ENCODE measurements at places on chromosomes 6 and 20.

- no peaks in the 10 kb centered on the region for H3K36me3 ChIP-seq
- peaks cover 59% of the 10 kb centered on the region for H3K27me3 ChIP-seq
- H3K4me1 ChIP-seq: peaks cover 38% of the 10 kb centered on the region
- H3K27ac ChIP-seq: peak overlapping the region; percentile 66
- peak; percentile 59 for DNase-seq
- no peak overlapping the region for H3K4me3 ChIP-seq
These were observed 39.0 kb upstream of the SLCO4A1 start for GRCh38 chr20:62603021-62603906.

- H3K27ac ChIP-seq: no peak overlapping the region
- peak overlapping the region; percentile 60 for H3K4me3 ChIP-seq
- H3K4me1 ChIP-seq: peaks cover 30% of the 10 kb centered on the region
- DNase-seq: no peak
These were observed 671 bp downstream of the E2F1 start for GRCh38 chr20:33685328-33686099.

GRCh38 chr6:167824591-167825331, 1.9 kb upstream of the AFDN start:
- no peaks in the 10 kb centered on the region for H3K36me3 ChIP-seq
- peaks cover 41% of the 10 kb centered on the region for H3K4me1 ChIP-seq
- no peak for DNase-seq
- peak overlapping the region; percentile 83 for H3K27ac ChIP-seq
- H3K4me3 ChIP-seq: peak overlapping the region; percentile 87
- no peaks in the 10 kb centered on the region for H3K27me3 ChIP-seq

DNA sequence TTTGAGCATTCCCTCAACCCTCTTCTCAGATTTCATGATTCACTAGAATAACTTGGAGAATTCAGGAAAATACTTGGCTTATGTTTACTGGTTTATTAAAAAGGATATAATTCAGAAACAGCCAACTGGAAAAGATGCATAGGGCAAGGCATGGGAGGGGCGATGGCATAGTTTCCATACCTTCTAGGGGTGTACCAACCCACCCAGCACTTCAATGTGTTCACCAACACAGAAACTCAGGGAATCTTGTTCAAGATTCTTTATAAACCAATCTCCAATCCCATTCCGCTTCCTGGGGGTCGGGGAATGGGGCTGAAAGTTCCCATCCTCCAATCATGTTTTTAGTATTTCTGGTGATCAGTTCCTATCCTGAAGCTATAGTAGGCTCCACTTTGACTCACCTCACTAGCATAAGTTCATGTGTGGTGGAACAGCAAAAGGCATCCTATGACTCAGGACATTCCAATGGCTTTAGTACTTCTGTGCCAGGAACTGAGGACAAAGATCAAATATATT, 164.4 kb downstream of the SIM1 start:
- H3K27me3 ChIP-seq: no peaks in the 10 kb centered on the region
- H3K4me1 ChIP-seq: no peaks in the 10 kb centered on the region
- H3K4me3 ChIP-seq: no peak overlapping the region
- no peaks in the 10 kb centered on the region for H3K36me3 ChIP-seq
- H3K27ac ChIP-seq: no peak overlapping the region

DNA sequence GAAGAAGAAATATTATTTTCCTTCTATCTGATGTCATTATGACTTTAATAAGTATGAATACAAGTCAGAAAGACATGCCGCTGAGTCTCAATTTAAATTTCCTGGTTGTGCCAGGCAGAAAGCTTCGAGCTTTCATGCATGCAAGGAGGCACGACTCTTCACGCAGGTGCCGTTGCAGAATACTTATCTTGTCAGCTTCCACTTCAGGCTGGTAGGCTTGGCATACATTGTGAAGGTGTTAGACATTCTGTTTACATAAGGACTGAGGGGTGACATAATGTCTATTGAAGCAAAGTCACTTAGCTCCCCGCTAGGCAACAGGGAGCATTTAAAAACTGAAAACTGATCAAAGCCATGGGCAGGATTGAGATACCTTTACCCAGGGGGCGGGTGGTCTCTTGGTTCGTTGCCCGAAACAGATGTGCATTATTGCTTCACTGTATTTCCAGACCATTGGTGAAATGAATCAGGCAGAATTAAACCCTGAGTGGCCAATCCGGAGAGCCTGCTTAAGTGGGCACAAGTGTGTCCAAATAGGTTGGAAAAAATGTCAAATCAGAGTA, 16.4 kb downstream of the BMP6 start:
- no peaks in the 10 kb centered on the region for H3K36me3 ChIP-seq
- no peaks in the 10 kb centered on the region for H3K4me1 ChIP-seq
- H3K27ac ChIP-seq: no peak overlapping the region
- no peak for DNase-seq
- no peak overlapping the region for H3K4me3 ChIP-seq
- H3K27me3 ChIP-seq: peaks cover 66% of the 10 kb centered on the region

- DNase-seq: no peak
- no peak overlapping the region for H3K27ac ChIP-seq
- no peaks in the 10 kb centered on the region for H3K4me1 ChIP-seq
- H3K36me3 ChIP-seq: no peaks in the 10 kb centered on the region
- peaks cover 12% of the 10 kb centered on the region for H3K27me3 ChIP-seq
These were observed 208.6 kb upstream of the RNF217 start for GRCh38 chr6:124753562-124754105.

GRCh38 chr6:144955859-144956258, 670.7 kb downstream of the UTRN start:
- no peaks in the 10 kb centered on the region for H3K27me3 ChIP-seq
- no peaks in the 10 kb centered on the region for H3K4me1 ChIP-seq
- no peak for DNase-seq
- no peaks in the 10 kb centered on the region for H3K36me3 ChIP-seq
- H3K4me3 ChIP-seq: no peak overlapping the region
- no peak overlapping the region for H3K27ac ChIP-seq

GRCh38 chr6:105755885-105756284, 330.3 kb upstream of the PRDM1 start:
- no peak overlapping the region for H3K27ac ChIP-seq
- H3K4me1 ChIP-seq: no peaks in the 10 kb centered on the region
- H3K4me3 ChIP-seq: no peak overlapping the region
- DNase-seq: no peak
- H3K36me3 ChIP-seq: no peaks in the 10 kb centered on the region

DNA sequence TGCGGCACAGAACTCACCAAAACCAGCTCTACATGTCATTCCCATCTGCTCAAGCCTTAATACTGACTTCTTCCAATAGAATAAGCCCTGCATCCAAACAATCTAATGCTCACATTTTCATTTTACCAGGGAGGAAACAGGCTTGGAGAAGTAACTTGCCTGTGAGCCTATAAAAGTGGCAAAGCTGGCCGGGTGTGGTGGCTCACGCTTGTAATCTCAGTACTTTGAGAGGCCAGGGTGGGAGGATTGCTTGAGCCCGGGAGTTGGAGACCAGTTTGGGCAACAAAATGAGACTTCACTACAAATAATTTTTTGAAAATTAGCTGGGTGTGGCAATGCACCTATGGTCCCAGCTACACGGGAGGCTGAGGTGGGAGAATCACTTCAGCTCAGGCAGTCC, 133.7 kb downstream of the LY86 start:
- no peak overlapping the region for H3K27ac ChIP-seq
- H3K4me3 ChIP-seq: no peak overlapping the region
- no peaks in the 10 kb centered on the region for H3K27me3 ChIP-seq
- no peak for DNase-seq
- no peaks in the 10 kb centered on the region for H3K36me3 ChIP-seq

- no peak overlapping the region for H3K27ac ChIP-seq
- H3K36me3 ChIP-seq: peaks cover 67% of the 10 kb centered on the region
- H3K4me1 ChIP-seq: peaks cover 27% of the 10 kb centered on the region
- H3K27me3 ChIP-seq: no peaks in the 10 kb centered on the region
- DNase-seq: no peak
These were observed 12.5 kb downstream of the SIRT5 start for GRCh38 chr6:13586603-13587542.

- H3K27ac ChIP-seq: no peak overlapping the region
- H3K27me3 ChIP-seq: no peaks in the 10 kb centered on the region
- H3K36me3 ChIP-seq: peaks cover 36% of the 10 kb centered on the region
These were observed 6.5 kb downstream of the PIM1 start for GRCh38 chr6:37176268-37177076.

DNA sequence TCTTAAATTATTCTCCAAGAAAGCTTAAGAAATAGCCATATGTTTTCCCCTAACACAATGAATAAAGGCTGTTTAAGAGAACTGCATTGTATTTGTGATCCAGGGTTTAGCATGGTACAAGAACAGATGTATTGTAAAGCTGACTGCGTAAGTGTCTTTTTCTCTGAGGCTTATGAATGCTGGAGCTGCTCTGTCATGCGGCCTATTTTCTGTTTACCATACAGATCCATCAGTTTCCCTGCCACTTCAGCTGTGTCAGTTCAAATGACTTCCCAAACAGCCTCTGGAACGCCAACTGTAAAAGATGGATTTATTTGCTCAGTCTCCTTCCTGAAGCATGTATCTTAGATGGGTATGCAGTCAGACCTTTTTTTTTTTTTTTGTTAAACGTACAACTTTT, 419.3 kb upstream of the HS3ST5 start:
- H3K4me3 ChIP-seq: no peak overlapping the region
- H3K27me3 ChIP-seq: no peaks in the 10 kb centered on the region
- no peak for DNase-seq
- H3K4me1 ChIP-seq: no peaks in the 10 kb centered on the region
- H3K36me3 ChIP-seq: no peaks in the 10 kb centered on the region

- DNase-seq: no peak
- H3K4me3 ChIP-seq: no peak overlapping the region
- H3K36me3 ChIP-seq: no peaks in the 10 kb centered on the region
- H3K27ac ChIP-seq: no peak overlapping the region
- H3K27me3 ChIP-seq: no peaks in the 10 kb centered on the region
These were observed 47.0 kb downstream of the ARHGAP18 start for GRCh38 chr6:129662980-129663431.

GRCh38 chr6:90370493-90370959, 73.9 kb upstream of the BACH2 start:
- H3K36me3 ChIP-seq: no peaks in the 10 kb centered on the region
- no peak overlapping the region for H3K4me3 ChIP-seq
- H3K27ac ChIP-seq: no peak overlapping the region
- H3K27me3 ChIP-seq: no peaks in the 10 kb centered on the region
- no peak for DNase-seq
- peaks cover 6% of the 10 kb centered on the region for H3K4me1 ChIP-seq

DNA sequence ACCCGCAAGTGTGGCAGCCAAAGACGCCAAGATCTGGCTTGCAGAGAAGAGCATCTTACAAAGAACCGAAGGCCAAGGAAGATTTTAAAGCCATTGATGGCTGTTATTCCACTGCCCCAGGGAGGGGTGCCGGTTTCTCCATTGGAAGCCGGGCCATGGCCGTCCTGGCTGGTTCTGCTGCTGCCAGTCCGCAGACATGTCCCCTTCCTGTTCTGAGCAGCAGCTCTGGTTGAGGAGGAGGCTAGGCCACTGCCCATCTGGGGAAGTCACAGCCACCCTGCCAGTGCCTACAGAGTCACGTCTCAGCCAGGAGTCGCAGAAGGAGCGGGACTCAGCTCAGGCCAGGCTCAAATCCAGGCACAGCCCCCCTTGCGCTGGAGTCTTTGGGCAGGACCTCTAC, 42.6 kb upstream of the MRGBP start:
- H3K4me1 ChIP-seq: no peaks in the 10 kb centered on the region
- no peak overlapping the region for H3K4me3 ChIP-seq
- H3K27ac ChIP-seq: no peak overlapping the region

DNA sequence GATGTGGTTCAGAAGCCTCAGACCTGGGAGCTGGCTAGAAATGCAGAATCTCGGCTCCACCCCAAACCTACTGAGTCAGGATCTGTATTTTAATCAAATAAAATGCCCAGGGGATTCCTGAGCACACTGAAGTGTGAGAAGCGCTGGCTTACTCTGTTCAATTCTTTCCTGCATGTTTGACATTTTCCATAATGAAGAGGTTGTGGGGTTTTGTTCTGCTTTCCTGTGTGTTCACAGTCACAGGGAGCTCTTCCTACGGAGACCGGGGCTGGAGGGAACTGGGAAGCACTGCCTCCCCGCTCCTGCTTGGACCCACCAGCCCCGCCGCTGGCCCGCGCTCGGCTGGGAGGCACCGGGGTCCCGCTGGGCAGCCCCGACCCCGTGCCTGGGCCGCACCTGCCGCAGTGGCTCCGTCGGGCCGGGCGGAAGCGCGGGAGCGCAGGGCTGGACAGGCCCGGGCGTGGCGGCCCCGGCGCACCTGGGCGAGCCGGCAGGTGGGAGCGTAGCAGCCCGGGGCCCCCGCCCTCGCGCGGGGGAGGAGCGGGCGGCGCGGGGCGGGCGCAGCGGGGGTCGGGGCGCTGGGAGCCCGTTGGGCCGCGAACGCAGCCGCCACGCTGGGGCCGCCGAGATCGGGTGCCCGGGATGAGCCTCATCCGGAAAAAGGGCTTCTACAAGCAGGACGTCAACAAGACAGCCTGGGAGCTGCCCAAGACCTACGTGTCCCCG, at the start of gene MAPK13:
TSS of gene MAPK13 (plus strand) at position 573 of the 726 bp plus-strand sequence. CDS start at position 643, 70 bp downstream.
- no peak within 1 kb of the TSS for H3K27ac ChIP-seq
- H3K4me1 ChIP-seq: peaks cover 23% of the 10 kb centered on the region
- peaks cover 95% of the 10 kb centered on the region for H3K27me3 ChIP-seq
- H3K4me3 ChIP-seq: peak within 1 kb of the TSS; percentile 57
- H3K36me3 ChIP-seq: no peaks in the 10 kb centered on the region

DNA sequence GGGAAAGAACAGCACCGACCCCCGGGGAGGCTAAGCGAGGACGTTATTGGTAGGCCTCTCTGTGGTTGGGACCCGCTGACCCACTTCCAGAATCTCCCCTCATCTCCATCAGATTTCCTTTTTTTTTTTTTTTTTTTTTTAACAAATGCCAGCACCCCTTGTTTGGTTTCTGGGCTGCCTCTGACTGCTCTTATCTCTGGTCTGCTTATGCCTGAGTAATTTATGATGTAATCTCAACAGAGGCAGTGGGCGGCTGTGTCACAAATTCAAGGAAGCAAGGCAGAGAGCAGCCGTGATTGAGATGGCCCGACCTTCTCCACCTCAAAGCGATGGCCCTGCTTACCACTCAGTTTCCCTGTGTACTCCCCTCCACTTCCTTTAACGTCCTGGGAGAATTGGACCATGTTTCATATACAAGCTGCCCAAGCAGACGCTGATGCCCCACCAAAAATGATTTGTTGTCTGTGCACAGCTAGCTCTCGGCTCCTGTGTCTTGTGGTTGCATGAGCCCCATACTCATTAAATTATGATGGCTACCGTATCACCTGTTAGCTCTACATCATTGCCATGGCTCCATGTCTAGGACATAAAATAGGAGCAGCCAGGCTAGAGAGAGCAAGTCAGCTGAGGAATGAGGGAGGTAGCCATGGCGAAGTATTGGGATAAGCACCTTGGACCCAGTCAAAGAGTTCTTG, 98.1 kb downstream of the ZNF217 start:
- H3K4me3 ChIP-seq: no peak overlapping the region
- H3K4me1 ChIP-seq: peaks cover 3% of the 10 kb centered on the region
- H3K27ac ChIP-seq: no peak overlapping the region
- no peaks in the 10 kb centered on the region for H3K36me3 ChIP-seq
- no peak for DNase-seq

GRCh38 chr6:166460473-166461437, 78.0 kb upstream of the MPC1 start:
- peak overlapping the region; percentile 30 for H3K27ac ChIP-seq
- H3K4me3 ChIP-seq: no peak overlapping the region
- DNase-seq: no peak
- H3K27me3 ChIP-seq: no peaks in the 10 kb centered on the region
